Heart left ventricle (tissue), 16 donors: ENCODE measurements at places on chromosomes 2 and 18. TPM values are rescaled to one million over a fixed set of nuclear protein-coding genes. Genes with fewer than 3 reads are reported as not detected.

DNA sequence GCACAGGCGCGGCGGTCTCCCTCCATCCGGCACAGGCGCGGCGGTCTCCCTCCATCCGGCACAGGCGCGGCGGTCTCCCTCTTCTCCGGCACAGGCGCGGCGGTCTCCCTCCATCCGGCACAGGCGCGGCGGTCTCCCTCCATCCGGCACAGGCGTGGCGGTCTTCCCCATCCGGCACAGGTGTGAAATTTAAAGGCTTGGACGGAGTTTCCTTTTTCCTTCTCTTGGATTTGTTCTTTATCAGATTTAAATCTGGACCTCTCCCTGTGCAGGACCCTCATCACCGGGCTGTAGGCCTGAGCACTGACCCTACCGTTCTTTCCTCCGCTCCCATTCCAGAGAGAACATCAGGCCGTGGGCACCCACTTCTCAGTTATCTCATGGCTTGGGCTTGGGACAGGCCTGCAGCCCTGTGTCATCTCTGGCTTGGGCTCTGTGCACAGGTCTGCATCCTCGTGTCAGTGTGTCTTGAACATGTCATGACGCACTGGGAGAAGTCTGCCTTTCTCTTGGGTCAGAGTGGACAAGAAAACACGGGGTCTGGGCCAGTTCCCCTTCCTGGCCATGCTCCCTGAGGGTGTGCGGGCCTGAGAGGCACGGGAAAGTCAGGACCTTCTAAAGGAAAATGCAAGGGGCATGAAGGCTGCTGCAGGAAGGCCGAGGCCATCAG is 53.9 kb upstream of the PXDN start:
- H3K27me3 ChIP-seq, result no peaks in the 10 kb centered on the region
- no peaks in the 10 kb centered on the region for H3K36me3 ChIP-seq
- no peak overlapping the region for H3K27ac ChIP-seq
- no peak for DNase-seq
- no peaks in the 10 kb centered on the region for H3K4me1 ChIP-seq

DNA sequence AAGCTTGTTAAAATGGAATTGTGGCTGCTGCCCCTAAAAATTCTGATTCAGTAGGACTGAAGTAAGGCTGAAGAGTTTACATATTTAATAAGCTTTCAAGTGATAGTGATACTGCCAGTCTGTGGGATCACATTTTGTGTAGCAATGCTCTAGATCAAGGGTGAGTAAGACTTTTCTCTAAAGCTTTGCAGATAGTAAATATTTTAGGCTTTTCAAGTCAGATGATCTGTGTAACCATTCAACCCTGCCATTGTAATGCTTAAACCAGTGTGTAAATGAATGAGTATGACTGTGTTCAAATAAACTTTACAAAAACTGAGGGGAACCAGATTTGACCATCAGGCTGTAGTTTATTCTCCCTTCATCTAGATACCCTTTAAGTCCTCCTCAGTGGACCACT is 92.7 kb downstream of the PIK3C3 start:
- no peaks in the 10 kb centered on the region for H3K36me3 ChIP-seq
- no peaks in the 10 kb centered on the region for H3K4me1 ChIP-seq
- no peak overlapping the region for H3K4me3 ChIP-seq
- H3K27me3 ChIP-seq, result no peaks in the 10 kb centered on the region
- H3K27ac ChIP-seq, result no peak overlapping the region

DNA sequence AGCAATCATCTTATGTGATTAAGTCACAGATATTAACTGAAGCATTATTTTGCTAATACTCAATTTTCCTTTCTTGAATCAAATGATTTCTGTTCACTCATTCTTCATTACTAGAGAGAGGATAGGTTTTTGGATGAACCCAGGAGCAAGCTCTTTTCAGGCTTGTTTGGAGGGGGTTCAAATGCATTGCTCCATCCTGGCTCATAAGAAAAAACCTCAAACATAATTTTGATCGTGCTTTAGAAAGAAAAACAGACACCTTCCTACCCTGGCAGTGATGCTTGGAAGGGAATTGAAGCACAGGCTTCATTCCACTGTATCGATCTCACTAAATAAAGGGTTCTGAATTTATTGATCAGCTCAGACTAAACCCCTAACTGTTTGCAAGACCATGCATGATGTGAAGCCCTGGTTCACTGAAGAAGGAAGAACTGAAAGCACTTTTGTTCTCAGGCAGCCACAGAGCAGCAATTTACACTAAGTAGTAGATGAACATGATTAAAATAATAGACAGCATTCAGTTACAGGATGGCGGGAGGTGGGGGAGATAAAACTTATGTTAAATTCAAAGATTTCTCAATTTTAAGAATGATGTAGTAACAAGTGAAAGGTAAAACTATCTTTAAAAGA is 53.4 kb downstream of the CDH2 start:
- no peak for DNase-seq
- H3K4me1 ChIP-seq, result no peaks in the 10 kb centered on the region
- H3K27ac ChIP-seq, result peak overlapping the region; percentile 44
- H3K27me3 ChIP-seq, result no peaks in the 10 kb centered on the region
- H3K4me3 ChIP-seq, result no peak overlapping the region

QPCT gene
- 1.3 TPM for polyA plus RNA-seq
